ENCODE measurements at places on chromosomes 5 and 9.

- DNase-seq = no peak
Observed at GRCh38 chr5:151925340-151925739, 689 bp upstream of the GLRA1 start.

- DNase-seq = no peak
Observed at GRCh38 chr5:119340597-119341218, 15.1 kb upstream of the TNFAIP8 start.

- no peak for DNase-seq
Observed at GRCh38 chr9:28688172-28688571, 1114.9 kb upstream of the C9orf72 start.

- no peak for DNase-seq
Observed at GRCh38 chr5:142977363-142978051, 207.3 kb downstream of the ARHGAP26 start.

DNA sequence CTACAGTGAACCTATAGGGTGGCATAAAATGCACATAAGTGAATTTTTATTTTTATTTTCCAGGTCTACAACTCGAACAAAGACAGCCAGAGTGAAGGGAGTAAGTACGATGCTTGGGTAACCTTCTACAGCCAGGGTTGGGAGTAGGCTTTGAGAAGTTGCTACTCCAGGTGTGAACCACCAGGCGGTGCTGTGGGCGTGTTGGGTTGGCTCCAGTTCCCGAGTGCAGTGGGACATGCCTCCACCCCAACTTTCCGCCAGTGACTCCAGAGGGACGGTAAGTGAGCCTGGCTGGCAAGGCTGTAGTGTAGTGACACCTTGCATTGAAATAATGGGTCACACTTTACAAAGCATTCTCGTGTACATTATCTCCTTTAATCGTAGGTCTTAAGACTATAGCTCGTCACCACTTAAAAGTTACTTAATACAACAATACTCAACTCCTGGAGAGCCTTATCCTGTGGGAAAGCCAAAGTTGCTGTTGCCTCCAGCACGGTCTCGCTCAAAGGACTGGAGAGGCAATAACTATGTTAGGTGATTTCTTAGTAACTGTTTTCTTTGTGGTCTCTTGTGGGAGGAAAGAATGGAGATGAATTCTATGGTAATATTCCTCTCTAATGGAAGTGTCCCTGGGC lies 244.0 kb downstream of the ARHGAP26 start:
- DNase-seq = no peak

DNA sequence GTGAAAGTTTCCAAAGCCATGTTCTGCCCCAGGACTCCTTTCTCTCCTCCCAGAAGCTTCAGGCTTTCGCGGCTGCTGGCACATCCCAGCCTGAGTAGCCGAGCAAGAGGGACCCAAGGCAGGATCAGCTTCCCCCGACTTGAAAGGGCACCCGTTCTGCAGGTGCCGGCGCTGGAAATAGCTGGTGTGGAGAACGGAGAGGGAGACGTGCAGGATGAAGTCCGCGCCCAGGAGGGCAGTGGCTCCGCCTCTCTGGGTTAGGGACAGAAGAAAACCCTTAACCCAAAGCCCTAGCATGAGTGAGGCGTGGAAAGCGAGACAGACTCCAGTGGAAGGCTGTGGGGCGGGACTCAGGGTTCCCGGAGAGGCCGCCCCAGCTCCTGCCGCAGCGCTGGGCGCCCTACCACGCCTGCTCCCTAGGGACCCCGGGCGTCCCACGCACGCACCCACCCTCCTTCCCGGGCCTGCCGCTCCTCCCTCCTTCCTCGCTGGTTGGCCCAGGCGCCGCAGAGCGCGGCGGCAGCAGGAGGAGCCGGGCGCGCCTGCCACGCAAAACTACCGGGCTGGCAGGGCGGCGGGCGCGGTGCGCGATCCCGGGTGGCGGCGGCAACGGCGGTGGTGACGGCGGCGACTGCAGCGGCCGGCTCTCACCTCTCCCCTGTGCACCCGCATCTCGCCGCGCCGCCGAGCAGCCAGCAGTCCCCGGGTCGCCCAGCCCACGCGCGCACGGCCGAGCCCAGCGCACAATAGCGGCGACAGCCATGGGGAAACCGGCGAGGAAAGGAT lies at the start of gene SLC1A1:
SLC1A1 (plus strand) TSS at position 550 of the 786 bp plus-strand sequence; CDS start at position 762, 212 bp downstream.
- no peak for DNase-seq
